Esophagus squamous epithelium (tissue), 5 donors: ENCODE measurements at places on chromosomes 2 and 18.

DNA sequence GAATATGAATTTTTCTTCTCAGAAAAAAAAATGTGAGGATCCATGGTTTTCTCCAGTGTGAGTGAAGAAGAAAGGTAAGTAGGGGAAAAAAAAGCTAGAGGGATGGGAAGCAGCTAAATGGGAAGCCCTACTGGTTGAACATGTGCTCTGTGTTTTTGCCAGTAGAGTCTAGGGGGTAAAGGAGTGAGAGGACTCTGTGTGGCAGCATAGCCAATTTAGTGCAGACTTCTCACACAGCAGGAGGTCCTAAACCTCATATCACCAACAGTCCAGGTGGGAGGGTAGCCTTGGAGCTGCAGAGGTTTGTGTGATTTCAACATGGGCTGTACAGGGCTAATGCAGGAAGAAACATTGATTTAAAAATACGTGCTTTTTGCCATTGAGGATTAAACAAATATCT lies 334.5 kb upstream of the SPHKAP start:
- H3K36me3 ChIP-seq: no peaks in the 10 kb centered on the region
- DNase-seq: no peak
- H3K4me1 ChIP-seq: no peaks in the 10 kb centered on the region
- H3K4me3 ChIP-seq: no peak overlapping the region
- no peaks in the 10 kb centered on the region for H3K27me3 ChIP-seq

DNA sequence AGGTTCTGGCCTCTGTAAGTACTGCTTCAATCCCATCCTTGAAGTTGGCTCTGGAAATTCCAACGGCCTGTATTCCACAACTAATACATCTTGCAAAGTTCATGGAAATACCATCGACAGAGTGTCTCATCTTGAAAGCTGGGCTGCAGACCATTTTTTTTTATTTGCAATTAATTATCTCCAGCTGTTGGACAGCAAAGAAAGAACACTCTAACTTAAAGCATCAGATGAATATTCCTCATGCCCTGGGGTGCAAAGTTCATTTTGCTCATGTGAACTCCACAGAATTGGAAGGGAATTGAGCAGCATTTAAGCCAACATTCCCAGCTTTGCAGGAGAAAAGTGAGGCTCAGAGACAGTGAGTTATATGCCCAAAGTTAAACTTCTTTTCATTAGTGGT lies 96.5 kb upstream of the PIEZO2 start:
- no peak for DNase-seq
- H3K27me3 ChIP-seq: no peaks in the 10 kb centered on the region

DNA sequence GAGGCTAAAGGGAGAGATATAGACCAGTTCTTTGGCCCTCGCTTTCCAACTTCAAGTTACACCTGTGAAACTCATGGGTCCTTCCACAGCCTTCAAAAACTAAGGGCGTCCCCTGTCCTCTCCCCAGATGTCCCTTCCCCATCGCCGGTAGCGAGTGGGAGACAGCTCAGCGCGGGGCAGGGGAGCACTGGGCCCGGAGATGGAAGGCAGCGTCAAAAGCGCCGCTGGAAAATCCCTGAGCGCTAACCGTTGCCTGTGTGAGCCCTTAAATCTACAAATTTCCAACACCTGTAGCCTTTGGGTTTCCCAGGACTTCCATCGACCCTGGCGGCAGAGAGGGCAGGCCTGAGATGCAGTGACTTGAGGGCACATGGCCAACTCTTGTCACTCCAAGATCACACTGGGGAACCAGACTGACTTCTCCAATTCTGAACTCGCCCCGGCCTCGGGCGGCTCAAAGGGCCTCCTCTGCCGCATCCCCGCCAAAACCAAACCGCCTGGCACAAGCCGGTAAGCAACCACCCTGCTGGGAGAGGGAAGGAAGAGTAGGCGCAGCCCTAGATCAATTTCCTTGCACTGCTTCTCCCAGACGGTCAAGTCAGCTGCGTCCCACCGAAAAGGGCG lies 879 bp upstream of the EPAS1 start:
- H3K4me3 ChIP-seq: peak overlapping the region; percentile 80
- H3K27me3 ChIP-seq: no peaks in the 10 kb centered on the region
- H3K4me1 ChIP-seq: peaks cover 4% of the 10 kb centered on the region
- DNase-seq: no peak

DNA sequence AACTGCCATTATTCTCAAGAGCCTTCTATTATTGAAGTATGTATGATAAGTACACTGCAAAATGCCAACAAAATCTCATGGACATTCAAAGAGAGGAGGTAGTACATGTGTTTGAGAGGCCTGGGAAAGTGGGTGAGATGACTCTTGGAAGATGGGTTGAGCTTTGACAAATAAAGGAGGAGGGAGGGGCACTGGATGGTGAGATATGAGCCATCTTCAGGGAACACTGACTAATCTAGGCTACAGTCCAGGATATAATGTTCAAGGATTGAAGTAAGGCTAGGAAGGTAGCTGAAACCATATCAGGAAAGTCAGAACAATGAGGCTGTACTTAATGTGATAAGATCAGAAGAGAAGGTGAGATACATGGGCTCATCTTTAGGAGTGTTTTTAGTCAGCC lies 559.7 kb downstream of the ZEB2 start:
- no peak overlapping the region for H3K4me3 ChIP-seq
- DNase-seq: no peak
- H3K36me3 ChIP-seq: no peaks in the 10 kb centered on the region
- no peaks in the 10 kb centered on the region for H3K27me3 ChIP-seq
- H3K27ac ChIP-seq: no peak overlapping the region

DNA sequence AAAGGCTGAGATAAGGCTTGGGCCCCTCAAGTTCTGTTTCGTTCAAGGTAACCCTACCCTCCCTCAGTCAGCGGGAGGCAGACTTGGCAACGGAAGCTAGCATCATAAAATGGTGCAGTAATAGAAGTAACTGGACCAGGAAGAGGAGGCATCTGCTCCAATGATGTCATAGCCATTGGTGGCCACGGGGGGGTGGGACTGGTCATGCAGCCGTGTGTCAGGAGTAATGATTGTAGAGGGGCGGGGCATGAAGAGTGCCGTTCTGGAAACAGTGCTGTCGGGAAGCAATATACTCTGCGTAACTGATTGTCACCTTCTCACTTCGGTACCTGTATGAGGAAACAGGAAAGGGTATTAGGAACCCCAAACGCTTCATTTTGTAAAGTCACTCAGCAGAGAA lies 6.9 kb upstream of the POLR2D start:
- DNase-seq: no peak
- H3K36me3 ChIP-seq: peaks cover 79% of the 10 kb centered on the region
- no peak overlapping the region for H3K27ac ChIP-seq
- H3K4me1 ChIP-seq: peaks cover 2% of the 10 kb centered on the region

GRCh38 chr2:197286805-197287595 lies 23.6 kb downstream of the ANKRD44 start:
- DNase-seq: no peak
- no peaks in the 10 kb centered on the region for H3K36me3 ChIP-seq
- H3K27me3 ChIP-seq: no peaks in the 10 kb centered on the region
- H3K4me3 ChIP-seq: no peak overlapping the region

DNA sequence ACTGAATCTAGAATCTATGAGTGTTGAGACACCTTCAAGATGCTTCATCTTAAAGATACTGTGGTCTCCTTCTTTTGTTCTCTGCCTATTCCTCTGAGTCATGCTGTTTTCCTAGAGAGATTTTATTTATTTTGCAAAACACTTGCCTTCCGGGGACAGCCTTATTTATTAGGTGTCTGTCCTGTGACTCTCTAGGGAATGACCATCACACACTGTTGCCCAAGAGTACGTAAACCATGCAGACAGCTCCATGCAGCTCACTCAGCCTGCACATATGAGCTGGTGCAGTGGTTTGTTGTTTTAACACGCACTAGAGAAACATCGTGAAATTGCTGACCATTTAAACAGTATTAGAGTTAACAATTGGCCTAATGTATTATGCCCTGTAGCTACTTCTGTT lies 12.4 kb upstream of the ADCYAP1 start:
- H3K27ac ChIP-seq: no peak overlapping the region
- H3K27me3 ChIP-seq: no peaks in the 10 kb centered on the region
- H3K4me3 ChIP-seq: no peak overlapping the region
- no peak for DNase-seq
- H3K4me1 ChIP-seq: no peaks in the 10 kb centered on the region

GRCh38 chr2:54429811-54430551 lies 26.1 kb upstream of the SPTBN1 start:
- no peak for DNase-seq
- no peak overlapping the region for H3K4me3 ChIP-seq
- H3K4me1 ChIP-seq: peaks cover 49% of the 10 kb centered on the region
- H3K27me3 ChIP-seq: no peaks in the 10 kb centered on the region
- peak overlapping the region; percentile 11 for H3K27ac ChIP-seq

GRCh38 chr2:59575191-59575590 lies 978.3 kb downstream of the BCL11A start:
- H3K27ac ChIP-seq: no peak overlapping the region
- no peaks in the 10 kb centered on the region for H3K27me3 ChIP-seq
- H3K36me3 ChIP-seq: no peaks in the 10 kb centered on the region
- no peaks in the 10 kb centered on the region for H3K4me1 ChIP-seq
- DNase-seq: no peak
- no peak overlapping the region for H3K4me3 ChIP-seq

GRCh38 chr2:148674063-148675020 lies 29.8 kb downstream of the EPC2 start:
- no peak for DNase-seq
- H3K27me3 ChIP-seq: no peaks in the 10 kb centered on the region
- H3K36me3 ChIP-seq: no peaks in the 10 kb centered on the region
- H3K4me1 ChIP-seq: peaks cover 44% of the 10 kb centered on the region

GRCh38 chr2:83342860-83343329 lies 1116.2 kb downstream of the SUCLG1 start:
- no peaks in the 10 kb centered on the region for H3K27me3 ChIP-seq
- H3K27ac ChIP-seq: no peak overlapping the region
- H3K4me1 ChIP-seq: no peaks in the 10 kb centered on the region
- DNase-seq: no peak
- H3K36me3 ChIP-seq: no peaks in the 10 kb centered on the region

GRCh38 chr18:79521416-79522205 lies 125.9 kb downstream of the NFATC1 start:
- no peaks in the 10 kb centered on the region for H3K27me3 ChIP-seq
- H3K4me1 ChIP-seq: peaks cover 13% of the 10 kb centered on the region
- no peak for DNase-seq
- H3K4me3 ChIP-seq: no peak overlapping the region

DNA sequence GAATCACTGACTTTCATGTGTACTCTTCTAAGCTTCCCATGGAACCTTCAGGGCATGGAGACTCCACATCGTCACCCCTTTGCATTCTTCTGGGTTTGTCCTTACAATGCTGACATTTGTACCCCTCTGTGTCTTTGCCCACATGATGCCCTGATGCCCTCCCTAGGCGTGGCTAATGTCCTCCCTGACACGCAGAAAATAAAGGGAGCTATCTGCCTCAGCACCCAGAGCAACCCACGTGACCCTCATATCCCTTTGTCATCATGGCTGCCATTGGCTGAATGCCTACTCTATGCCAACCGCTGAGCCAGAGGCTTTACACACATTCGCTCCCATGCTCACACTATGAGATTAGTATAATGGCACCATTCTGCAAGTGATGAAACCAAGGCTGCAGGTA lies 86.4 kb upstream of the KLHL29 start:
- H3K4me3 ChIP-seq: no peak overlapping the region
- H3K27me3 ChIP-seq: no peaks in the 10 kb centered on the region
- H3K4me1 ChIP-seq: peaks cover 7% of the 10 kb centered on the region
- no peak overlapping the region for H3K27ac ChIP-seq
- no peak for DNase-seq
- H3K36me3 ChIP-seq: no peaks in the 10 kb centered on the region

GRCh38 chr2:120150040-120150482 lies 73.1 kb downstream of the TMEM185B start:
- H3K27me3 ChIP-seq: no peaks in the 10 kb centered on the region
- H3K4me1 ChIP-seq: no peaks in the 10 kb centered on the region
- H3K27ac ChIP-seq: no peak overlapping the region

GRCh38 chr2:174012347-174013314 lies 47.5 kb upstream of the SP3 start:
- no peaks in the 10 kb centered on the region for H3K27me3 ChIP-seq
- peak; percentile 24 for DNase-seq
- peaks cover 14% of the 10 kb centered on the region for H3K4me1 ChIP-seq
- H3K27ac ChIP-seq: peak overlapping the region; percentile 91
- no peaks in the 10 kb centered on the region for H3K36me3 ChIP-seq

DNA sequence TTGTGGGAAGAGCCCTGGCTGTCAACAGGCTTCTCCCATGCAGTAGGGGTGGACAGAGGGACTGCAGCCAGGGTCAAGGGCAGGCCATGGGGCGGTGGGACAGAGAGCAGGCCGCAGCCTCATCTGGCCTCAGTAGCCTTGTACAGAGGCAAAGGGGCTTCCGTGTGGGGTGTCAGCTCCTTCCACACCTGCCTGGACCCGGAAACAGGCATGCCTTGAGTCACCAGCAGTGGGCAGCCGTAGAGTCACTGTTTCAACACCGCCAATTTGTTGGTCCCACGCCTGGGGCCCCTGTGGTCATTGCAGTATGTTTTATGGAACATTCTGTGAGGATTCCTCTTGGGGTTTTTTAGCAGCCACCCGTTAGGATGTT lies 173.0 kb downstream of the SMAD7 start:
- H3K4me3 ChIP-seq: no peak overlapping the region
- H3K4me1 ChIP-seq: peaks cover 53% of the 10 kb centered on the region
- no peak overlapping the region for H3K27ac ChIP-seq
- H3K27me3 ChIP-seq: no peaks in the 10 kb centered on the region

DNA sequence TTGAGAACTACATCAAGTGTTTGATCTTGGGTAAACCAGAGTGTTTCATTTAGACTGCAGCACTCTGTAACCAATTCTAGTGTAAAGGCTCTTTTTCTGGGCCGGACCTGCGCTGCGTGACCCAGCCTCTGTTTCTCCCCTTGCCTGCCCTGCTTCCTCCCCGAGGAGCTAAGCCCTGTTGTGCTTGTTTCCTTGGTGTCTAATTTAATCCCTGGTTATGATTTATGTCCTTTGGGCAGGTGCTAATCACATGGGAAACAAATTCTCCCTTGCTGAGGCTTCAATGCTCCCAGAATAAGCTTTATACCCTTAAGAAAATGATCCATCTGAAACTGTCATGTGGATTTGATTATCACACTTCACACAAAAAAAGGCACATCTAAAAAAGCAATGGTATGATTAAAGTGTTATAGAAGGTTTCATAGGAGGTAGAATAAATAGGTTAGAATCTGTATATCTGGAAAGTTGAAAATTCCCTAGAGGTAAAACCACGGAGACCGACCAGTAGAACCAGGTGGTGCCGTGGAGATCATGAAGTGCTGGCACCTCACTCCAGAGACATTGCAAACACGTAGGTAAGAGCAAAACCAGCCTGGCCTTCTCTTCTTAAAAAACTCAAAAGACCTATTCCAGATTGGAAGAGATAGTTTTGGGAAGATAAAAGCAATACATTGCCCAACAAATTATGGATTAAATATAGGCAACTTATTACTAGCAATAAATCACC lies 31.0 kb upstream of the SLC9A2 start:
- H3K27ac ChIP-seq: peak overlapping the region; percentile 16
- no peaks in the 10 kb centered on the region for H3K27me3 ChIP-seq
- no peaks in the 10 kb centered on the region for H3K36me3 ChIP-seq
- H3K4me1 ChIP-seq: peaks cover 45% of the 10 kb centered on the region
- H3K4me3 ChIP-seq: no peak overlapping the region

DNA sequence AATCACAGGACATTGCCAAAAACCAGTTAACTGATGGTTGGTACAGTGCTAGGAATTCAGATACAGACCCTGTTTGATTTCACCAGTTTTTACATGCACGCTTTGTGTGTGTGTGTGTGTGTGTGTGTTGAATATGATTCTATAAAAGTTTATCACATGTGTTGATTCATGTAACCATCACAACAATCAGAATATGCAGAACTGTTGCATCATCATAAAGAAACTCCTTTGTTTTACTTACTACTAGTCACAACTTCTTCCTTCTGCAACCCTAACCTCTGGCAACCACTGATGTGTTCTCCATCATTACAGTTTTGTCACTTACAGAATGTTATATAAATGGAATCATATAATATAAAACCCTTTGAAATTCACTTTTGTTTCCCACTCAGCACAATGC lies 144.8 kb upstream of the CYP26B1 start:
- no peak overlapping the region for H3K27ac ChIP-seq
- DNase-seq: no peak
- no peak overlapping the region for H3K4me3 ChIP-seq
- H3K36me3 ChIP-seq: no peaks in the 10 kb centered on the region
- H3K27me3 ChIP-seq: no peaks in the 10 kb centered on the region
